CMK (cell line): ENCODE measurements at places on chromosomes 7 and 10.

DNA sequence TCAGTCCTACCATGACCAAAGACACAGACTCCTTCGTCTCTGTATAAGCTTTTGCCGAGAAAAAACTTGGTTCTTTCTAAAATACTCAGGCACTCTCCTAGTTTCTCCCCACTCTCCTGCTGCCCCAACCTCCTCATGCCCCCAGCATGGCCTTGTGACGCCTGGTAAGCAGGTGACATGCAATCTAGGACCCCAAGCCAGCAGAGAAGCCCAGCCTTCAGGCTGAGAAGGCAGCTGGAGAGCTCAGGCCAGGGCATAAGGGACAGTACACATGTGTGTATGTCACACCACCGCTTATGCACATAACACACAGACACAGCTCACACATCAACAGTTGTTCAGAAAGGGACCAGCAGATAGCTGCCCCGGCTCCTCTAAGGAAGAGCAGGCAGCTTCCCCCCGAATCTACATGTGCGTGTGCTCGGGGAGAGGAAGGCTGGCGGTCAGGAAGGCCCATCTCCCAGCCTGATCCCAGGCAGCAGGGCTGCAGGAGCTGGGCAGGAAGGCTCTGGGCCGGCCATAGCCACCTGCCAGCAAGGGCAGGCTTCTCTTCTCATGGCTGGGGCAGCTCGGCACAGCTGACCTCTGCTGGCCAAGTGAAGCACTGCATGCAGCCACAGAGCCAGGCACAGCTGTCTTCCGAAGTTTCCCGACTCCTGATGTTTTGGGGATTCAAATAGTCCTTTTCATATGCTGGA lies 8.5 kb downstream of the DDX56 start:
- DNase-seq = no peak

- no peak for DNase-seq
These were observed 139.9 kb downstream of the KCNMA1 start for GRCh38 chr10:77497748-77498147.

DNA sequence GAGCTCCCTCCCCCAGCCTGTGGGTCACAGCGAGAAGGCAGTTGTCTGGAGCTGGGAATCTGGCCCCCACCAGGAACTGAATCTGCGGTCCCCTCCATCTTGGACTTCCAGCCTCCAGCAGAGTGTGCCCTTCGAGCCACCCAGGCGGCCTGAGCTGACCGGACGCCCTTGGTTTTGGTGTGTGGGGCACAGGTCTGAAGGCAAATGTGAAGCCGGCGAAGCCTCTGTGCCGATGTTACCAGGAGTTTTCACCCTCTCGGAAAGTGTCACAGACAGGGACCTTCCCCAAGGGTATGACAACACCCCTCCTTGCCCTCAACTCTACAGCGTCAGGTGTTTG lies 109.1 kb downstream of the DNAJB6 start:
- DNase-seq = no peak

DNA sequence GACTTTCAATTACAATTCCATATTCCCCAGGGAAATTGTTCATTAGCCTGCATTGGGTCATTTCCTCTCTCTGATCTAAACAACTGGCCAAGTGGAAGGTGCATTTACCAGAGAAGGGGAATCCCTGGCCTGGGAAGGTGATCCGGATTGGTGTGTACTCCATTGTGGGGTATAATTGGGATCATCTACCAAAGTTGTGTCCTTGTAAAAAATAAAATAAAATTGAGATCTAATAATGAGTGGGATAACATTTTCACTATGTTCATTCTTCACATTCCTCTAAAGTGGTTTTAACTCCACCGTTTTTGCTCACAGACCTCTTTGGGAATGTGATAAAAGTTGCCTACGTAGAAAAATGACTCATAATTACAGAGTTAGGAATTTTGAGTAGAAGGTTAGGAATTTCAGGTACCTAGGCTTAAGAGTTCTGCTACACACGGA lies 22.8 kb downstream of the ARL5B start:
- no peak for DNase-seq

DNA sequence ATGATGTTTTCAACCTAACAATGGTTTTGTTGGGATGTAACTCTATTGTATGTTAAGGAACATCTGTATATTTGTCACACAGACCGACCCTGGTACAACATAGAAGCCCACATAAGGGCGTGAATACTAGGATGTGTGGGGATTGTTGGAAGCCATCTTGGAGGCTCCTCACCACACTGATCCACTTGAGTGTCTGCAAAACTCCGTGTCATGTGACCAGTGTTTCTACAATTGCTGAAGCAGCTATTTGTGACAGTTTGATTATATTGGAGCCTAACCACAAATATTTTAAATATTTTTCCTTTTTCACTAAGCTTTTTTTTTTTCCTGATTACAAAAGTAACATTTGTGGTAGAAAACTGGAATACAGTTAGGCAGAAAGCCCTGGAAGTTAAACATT lies 27.9 kb downstream of the RALA start:
- no peak for DNase-seq

DNA sequence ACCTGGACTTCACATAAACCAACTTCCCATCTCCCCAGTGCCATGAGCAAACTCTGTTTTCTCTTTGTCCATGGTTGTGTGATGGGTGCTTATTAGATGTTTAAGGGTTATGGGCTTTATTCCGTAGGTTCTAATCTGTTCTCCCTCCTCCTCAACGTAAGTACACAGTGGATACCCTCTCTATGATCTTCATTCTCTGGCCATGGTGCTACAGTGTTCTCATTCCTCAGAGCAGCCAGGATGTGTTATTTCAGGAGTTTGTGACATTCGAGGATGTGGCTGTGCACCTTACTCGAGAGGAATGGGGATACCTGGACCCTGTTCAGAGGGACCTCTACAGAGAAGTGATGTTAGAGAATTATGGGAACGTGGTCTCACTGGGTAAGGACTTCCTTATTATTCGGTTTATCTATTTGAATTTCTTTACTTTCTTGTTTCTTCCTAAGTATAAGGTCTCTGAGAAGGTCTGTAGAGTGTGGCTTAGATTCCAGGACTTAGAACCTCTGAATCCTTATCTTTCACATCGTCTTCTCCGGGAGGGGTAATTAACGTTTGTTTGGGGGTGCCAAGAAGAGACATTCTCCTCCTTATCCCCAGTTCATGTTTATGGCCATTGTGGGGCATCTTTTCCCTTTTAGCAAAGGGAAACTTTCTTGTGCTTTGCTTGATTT lies 3.8 kb downstream of the ZNF655 start:
- DNase-seq = no peak
